ENCODE measurements at places on chromosomes 7 and 10. TPM values are rescaled to one million over a fixed set of nuclear protein-coding genes. Genes with fewer than 3 reads are reported as not detected.
A peak's percentile ranks its signal among the peaks of the same experiment; 100 is the strongest.

DNA sequence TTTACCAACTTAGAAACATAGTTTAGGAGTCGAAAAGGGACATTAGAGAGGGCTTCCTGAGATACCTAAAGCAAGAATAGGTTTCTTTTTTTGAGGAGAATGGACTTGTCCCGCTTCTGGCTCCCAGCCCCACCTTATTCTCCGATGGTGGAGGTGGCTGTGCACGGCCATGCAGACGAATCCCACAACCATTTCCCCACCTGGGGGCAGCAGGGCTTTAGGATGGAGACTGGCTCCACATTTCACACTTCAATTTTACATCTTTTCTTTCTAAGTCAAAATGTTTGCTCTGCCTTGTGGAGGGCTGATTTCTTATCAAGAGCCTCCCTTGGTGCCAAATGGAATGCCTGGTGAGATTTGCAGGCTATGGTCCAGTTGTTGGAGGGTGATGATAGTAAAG lies 118.5 kb downstream of the GLRX3 start:
- H3K27ac ChIP-seq: no peak overlapping the region
- no peaks in the 10 kb centered on the region for H3K4me1 ChIP-seq
- no peaks in the 10 kb centered on the region for H3K36me3 ChIP-seq
- H3K27me3 ChIP-seq: no peaks in the 10 kb centered on the region
- H3K4me3 ChIP-seq: no peak overlapping the region
- no peak for DNase-seq

DNA sequence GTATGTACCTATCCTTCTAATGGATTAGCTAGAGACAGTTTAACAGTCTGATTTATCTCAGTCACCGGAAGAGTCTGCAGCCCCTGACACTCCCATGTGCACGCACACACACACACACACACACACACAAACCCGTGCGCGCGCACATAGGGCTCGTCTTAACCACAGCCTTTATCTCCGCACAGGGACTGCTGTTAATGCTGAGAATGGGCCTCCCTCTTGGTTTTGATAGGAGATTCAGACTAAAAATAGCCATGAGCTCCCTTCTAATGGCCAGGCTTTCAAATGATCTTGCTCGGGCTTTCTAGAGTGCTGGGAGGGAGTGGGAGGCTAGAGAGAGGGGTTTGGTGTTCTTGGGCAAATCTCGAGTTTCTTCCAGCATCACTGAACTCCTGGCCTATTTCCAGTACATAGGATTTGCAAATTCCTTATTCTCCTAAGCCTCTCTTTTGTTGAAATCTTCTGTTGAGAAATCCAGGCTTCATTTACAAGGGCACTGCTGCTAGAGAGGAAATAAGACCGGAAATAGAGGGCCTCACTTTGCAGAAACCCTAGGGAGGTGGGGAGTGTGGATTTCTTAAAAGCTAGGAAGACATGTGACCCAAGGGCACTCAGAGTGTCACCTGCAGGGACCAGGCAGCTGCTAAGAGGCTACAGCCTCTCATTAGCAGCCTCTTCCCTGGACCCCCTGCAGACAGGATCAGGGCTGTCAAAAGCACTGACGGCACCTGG lies 2.4 kb downstream of the TMEM72 start:
- peaks cover 14% of the 10 kb centered on the region for H3K4me1 ChIP-seq
- H3K27ac ChIP-seq: peak overlapping the region; percentile 76
- H3K4me3 ChIP-seq: peak overlapping the region; percentile 43
- H3K36me3 ChIP-seq: no peaks in the 10 kb centered on the region
- DNase-seq: no peak
- no peaks in the 10 kb centered on the region for H3K27me3 ChIP-seq

GRCh38 chr10:102600816-102601215 lies 43.5 kb upstream of the TRIM8 start:
- H3K27me3 ChIP-seq: no peaks in the 10 kb centered on the region
- H3K4me3 ChIP-seq: no peak overlapping the region
- no peak for DNase-seq
- H3K4me1 ChIP-seq: peaks cover 3% of the 10 kb centered on the region
- H3K27ac ChIP-seq: no peak overlapping the region

- no peaks in the 10 kb centered on the region for H3K27me3 ChIP-seq
- H3K36me3 ChIP-seq: peaks cover 41% of the 10 kb centered on the region
- peak overlapping the region; percentile 14 for H3K27ac ChIP-seq
These were observed 19.4 kb downstream of the GATA3 start for GRCh38 chr10:8073691-8074416.

DNA sequence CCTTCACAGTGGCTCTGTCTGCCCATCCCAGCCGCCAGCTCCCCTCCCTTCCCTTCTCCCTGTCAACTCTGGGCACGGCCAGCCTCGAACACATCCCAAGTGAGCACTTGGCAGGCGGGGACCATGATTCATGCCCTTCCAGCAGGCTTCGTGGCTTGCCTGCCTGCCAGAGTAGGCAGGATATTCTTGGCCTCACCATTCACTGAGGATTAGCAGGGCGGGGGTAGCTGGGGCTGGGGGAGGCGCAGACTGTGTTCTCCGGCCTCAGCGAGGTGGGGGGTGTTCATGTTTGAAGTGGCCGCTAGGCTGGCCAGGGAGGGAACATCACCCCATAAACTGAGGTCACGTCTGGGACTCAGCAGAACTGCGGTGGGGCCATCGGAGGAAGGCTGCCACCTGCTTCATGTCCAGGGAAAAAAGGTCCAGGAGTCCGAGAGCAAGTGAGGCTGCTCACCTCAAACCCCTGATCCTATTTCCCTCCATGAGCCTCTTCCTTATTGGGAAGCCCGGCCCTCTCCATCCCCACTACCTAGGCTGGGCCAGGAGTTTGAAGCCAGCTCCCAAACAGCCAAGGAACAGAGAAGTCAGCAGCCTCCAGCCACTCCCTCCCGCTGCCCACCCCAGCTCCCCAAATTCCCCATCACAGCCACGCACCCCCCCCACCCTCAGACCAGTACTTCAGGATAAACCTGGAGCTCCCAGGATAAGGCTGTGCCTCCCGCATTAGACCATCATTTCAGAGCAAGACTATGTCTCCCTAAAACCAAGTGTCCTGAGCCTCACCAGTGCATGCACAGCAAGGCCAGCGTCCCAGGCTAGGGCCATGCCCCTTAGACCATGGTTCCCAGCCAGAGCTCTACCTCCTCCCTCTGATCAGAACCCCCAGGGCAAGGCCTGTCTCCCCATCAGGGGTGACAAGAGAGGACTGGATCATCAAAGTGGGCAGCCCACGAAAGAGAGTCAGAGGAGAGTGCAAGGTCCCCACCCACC lies 42.8 kb upstream of the RABGEF1 start:
- H3K27me3 ChIP-seq: no peaks in the 10 kb centered on the region
- H3K4me1 ChIP-seq: no peaks in the 10 kb centered on the region
- H3K36me3 ChIP-seq: peaks cover 1% of the 10 kb centered on the region
- H3K4me3 ChIP-seq: no peak overlapping the region
- no peak overlapping the region for H3K27ac ChIP-seq

- no peaks in the 10 kb centered on the region for H3K27me3 ChIP-seq
- H3K4me3 ChIP-seq: no peak overlapping the region
- no peaks in the 10 kb centered on the region for H3K4me1 ChIP-seq
- H3K27ac ChIP-seq: no peak overlapping the region
These were observed 226.2 kb downstream of the THSD7A start for GRCh38 chr7:11605749-11606148.

DNA sequence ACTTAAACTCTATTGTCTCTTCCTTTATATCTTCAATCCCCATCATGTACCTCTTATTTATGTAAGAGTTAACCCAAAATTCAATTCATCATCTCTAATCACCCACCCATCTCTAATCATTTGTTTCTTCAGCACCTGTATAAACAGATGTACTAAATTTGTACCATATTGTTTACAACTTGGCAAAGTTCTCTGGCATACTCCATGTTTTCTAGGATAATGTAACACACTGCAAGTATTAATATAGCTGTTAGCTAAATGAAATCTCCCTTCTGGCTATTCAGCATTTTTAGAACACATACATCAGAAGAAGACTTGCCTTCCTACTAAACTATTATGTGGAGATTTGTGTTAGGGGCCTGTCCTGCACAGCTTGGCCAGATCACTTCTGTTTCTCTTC lies 33.1 kb downstream of the MALSU1 start:
- no peak overlapping the region for H3K4me3 ChIP-seq
- no peak for DNase-seq
- H3K27ac ChIP-seq: no peak overlapping the region
- no peaks in the 10 kb centered on the region for H3K36me3 ChIP-seq
- H3K27me3 ChIP-seq: peaks cover 2% of the 10 kb centered on the region

GRCh38 chr7:37765872-37766525 lies 82.4 kb upstream of the NME8 start:
- peaks cover 9% of the 10 kb centered on the region for H3K27me3 ChIP-seq
- H3K4me3 ChIP-seq: no peak overlapping the region
- peak overlapping the region; percentile 26 for H3K27ac ChIP-seq
- DNase-seq: peak; percentile 17
- H3K4me1 ChIP-seq: peaks cover 13% of the 10 kb centered on the region

DNA sequence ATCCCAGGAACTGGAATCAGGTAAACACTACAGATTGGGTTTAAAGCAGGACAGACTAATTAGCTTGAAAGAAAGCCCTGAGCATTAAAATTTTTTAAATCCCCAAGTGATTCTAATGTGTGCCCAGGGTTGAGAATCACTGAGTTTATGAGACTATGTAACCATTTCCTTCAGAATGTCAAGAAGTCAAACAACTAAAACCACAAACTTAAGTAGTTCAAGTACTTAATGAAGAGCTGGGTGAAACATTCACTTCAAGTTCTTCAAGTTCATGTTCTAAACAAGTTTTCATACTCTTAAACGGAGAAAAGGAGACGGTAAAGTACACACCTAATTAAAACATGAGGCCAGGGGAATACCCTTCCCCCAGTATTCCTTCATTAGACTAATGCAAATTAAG lies 28.2 kb upstream of the TLL2 start:
- H3K4me3 ChIP-seq: no peak overlapping the region
- no peaks in the 10 kb centered on the region for H3K27me3 ChIP-seq
- no peak overlapping the region for H3K27ac ChIP-seq
- H3K4me1 ChIP-seq: peaks cover 12% of the 10 kb centered on the region
- peaks cover 47% of the 10 kb centered on the region for H3K36me3 ChIP-seq

GRCh38 chr7:27117887-27118491 lies 12.6 kb downstream of the HOXA4 start:
- H3K27ac ChIP-seq: no peak overlapping the region
- H3K27me3 ChIP-seq: peaks cover 3% of the 10 kb centered on the region
- no peaks in the 10 kb centered on the region for H3K36me3 ChIP-seq
- no peak overlapping the region for H3K4me3 ChIP-seq
- H3K4me1 ChIP-seq: no peaks in the 10 kb centered on the region
- DNase-seq: no peak

DNA sequence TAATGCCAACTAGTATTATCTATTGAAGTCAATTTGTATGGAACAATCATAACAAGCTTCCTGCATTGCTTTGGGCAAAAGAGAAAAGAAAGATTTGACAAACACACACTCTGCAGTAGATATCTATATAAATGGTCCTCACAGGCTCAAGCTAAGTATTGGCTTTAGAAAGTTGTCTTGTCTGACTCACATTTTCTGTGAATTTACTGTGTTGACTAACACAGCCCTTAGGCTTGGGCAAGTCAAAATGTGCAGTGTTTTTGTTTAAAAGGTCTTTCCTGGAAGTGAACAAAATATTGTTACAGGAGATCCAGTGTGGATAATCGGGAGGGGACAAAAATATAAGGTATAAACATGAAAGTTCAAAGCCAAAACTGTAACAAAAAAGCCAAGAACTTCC lies 194.4 kb downstream of the RELN start:
- H3K27me3 ChIP-seq: peaks cover 3% of the 10 kb centered on the region
- no peaks in the 10 kb centered on the region for H3K4me1 ChIP-seq
- no peak overlapping the region for H3K4me3 ChIP-seq
- H3K27ac ChIP-seq: no peak overlapping the region

The PRLHR gene
- not detected for total RNA-seq

Data from activated naive CD8-positive, alpha-beta T cell treated with anti-CD3 and anti-CD28 coated beads for 36 hours (primary cell).